ENCODE measurements at places on chromosomes 12 and 14. TPM values are rescaled to one million over a fixed set of nuclear protein-coding genes. Genes with fewer than 3 reads are reported as not detected.
A peak's percentile ranks its signal among the peaks of the same experiment; 100 is the strongest.

GRCh38 chr12:16454481-16454880, 107.0 kb downstream of the MGST1 start:
- H3K4me3 ChIP-seq, result no peak overlapping the region
- H3K36me3 ChIP-seq, result no peaks in the 10 kb centered on the region
- H3K27ac ChIP-seq, result no peak overlapping the region
- no peaks in the 10 kb centered on the region for H3K4me1 ChIP-seq

DNA sequence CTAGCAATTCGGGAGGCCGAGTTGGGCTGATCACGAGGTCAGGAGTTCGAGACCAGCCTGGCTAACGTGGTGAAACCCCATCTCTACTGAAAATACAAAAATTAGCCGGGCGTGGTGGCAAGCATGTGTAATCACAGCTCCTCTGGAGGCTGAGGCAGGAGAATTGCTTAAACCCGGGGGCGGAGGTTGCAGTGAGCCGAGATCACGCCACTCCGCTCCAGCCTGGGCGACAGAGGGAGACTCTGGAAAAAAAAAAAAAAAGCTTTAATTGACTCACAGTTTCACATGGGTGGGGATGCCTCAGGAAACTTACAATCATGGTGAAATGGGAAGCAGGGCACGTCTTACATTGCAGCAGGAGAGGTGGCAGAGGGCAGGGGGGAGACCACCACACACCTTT, 30.6 kb upstream of the SLC2A3 start:
- H3K4me1 ChIP-seq, result no peaks in the 10 kb centered on the region
- H3K4me3 ChIP-seq, result no peak overlapping the region
- DNase-seq, result no peak
- H3K27ac ChIP-seq, result no peak overlapping the region

DNA sequence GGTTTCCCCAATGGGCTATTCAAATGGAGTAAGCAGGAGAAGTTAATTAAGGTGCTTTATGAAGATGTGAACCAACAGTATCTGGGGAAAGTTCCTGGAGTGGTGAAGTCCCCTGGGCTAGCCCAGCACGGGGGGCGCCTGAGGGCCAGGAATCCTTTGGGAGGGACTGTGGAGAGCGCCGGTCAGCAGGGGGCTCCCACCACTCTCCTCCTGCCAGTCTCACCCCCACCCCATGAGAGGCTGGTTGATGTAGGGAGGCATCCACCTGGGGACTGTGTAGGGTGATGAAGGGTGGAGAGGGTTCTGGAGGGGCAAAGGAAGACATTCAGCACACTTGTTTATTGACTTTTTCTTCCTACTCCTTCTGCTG, 4.4 kb downstream of the CEBPE start:
- H3K27me3 ChIP-seq, result peaks cover 4% of the 10 kb centered on the region
- no peak for DNase-seq

DNA sequence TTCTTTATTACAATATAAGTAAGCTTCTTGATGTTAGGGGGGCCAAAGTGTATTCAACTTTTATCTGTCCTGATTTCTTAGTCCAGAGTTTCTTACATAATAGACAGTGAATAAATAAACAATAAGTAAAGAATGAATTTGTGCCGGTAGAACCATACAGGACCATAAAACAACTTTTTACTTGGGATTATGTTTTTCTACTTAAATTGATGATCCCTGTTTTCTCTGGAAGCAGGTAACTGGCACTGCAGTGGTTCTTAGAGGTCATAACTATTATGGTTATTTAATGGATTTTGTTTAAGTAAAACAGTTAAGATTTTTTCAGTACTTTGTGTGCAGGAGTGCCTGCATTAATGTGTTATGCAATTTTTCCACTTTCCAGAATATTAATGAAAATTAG, 10.5 kb downstream of the CAND1 start:
- H3K27me3 ChIP-seq, result no peaks in the 10 kb centered on the region
- peaks cover 19% of the 10 kb centered on the region for H3K36me3 ChIP-seq
- H3K27ac ChIP-seq, result no peak overlapping the region
- DNase-seq, result no peak

DNA sequence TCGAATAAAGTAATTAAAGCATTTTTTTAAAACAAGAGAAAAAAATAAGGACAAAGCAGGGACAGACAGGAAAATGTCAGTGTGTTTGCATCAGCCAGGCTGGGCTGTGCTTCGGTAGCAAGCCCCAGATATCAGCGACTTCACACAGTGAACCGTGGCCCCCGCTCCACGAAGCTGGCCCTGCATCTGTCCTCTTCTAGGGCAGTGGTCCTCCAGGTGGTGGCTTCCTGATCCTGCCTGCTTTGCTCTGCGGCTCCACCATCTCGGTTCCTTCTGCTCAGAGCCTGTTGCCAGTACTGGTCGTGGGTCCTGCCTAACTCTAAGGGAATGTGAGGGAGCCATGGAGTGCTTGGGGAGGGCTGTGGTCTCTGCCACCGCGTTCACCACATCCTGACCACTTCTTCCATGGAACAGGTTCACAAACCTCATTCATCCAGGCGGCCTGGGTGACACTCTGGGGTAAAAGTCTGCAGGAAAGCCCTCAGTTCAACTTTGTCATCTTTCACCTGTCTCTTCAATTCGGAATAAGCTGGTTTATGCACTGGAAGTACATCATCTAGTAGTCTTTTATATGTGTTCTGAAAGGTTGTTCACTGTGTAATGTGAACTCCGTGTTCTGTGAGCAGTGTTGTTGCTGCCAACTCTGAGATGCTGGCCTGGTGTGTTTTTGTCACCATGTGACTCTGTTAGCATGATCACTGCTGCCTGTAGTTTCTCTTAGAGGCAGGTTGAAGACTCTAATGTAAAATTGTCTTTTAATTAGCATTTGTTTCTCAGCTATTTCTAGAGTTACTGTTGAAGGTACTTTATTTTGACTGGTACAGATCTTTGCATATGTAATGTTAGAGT, 47.9 kb downstream of the ANKRD9 start:
- no peaks in the 10 kb centered on the region for H3K36me3 ChIP-seq
- no peaks in the 10 kb centered on the region for H3K27me3 ChIP-seq
- H3K4me1 ChIP-seq, result peaks cover 3% of the 10 kb centered on the region
- no peak overlapping the region for H3K4me3 ChIP-seq

- H3K36me3 ChIP-seq, result no peaks in the 10 kb centered on the region
- H3K4me3 ChIP-seq, result no peak overlapping the region
Measured at GRCh38 chr14:52948039-52948438, 2.8 kb downstream of the FERMT2 start.

DNA sequence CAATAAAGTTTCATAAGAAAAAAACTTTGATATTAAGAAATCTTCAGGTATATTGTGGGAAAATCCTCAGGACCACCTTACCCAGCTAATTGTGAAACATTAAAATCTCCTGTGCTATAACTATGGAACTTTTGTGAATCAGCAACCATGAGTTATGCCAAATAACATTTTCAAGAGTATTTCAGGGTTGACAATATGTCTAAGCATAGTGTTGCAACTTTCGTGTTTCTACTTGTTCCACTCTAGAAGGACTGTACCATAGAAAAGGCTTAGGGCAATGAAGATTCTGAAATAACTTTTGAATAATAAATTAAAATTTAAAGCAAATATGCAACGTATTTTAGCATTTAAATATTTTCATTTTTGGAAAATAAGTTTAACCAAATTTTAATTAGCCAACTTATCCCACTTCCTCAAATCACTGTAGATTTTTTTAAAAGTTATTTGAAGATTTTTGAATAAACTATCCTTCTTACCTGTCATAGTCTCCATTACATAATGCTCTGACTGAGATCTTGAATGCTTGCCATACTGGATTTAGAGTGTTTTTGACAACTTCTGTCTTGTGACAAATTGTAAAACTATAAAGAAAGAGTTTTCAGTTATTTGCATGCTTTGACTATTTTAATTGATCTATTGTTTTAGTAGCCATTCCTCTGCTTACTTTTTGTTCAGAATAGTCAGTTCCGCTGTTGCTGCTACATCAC, 143.6 kb downstream of the CPNE8 start:
- no peak for DNase-seq
- H3K4me1 ChIP-seq, result no peaks in the 10 kb centered on the region
- H3K27ac ChIP-seq, result no peak overlapping the region

- no peak for DNase-seq
- no peaks in the 10 kb centered on the region for H3K36me3 ChIP-seq
Measured at GRCh38 chr14:63282997-63283883, 35.5 kb downstream of the GPHB5 start.

GRCh38 chr12:125166041-125166440, 100.8 kb downstream of the AACS start:
- no peaks in the 10 kb centered on the region for H3K4me1 ChIP-seq
- H3K27me3 ChIP-seq, result no peaks in the 10 kb centered on the region
- DNase-seq, result no peak
- H3K4me3 ChIP-seq, result no peak overlapping the region
- H3K36me3 ChIP-seq, result no peaks in the 10 kb centered on the region

DNA sequence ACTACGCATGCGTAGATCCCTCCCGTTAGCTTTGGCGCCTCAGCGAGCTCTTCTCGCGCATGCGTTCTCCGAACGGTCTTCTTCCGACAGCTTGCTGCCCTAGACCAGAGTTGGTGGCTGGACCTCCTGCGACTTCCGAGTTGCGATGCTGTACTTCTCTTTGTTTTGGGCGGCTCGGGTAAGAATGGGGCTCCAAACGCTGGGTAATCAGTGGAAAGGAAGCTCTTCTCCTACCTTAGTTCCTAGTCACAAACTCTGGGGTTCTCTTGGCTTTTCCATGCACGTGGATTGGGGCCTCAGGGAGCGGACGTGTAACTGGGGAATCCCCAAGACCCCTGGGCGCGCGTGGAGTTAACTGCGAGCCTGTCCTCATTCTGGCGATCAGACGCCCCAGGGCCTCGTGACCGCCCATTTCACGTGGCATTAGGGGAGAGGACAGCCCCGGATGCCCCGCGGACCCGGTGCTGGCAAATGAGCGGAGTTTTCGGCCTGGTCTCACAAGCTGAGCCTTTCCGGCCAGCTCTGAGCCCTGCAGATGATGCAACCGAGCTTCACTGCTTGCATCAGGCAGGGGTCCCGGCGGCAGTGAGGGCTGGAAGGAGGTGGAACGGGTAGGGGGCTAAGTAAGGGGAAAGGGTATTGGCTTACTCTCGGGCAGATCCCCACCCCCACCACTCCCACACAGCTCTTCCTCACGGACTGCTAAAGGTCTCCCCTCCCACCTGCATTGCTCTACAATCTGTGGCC, at the start of gene SHMT2:
Gene SHMT2 (plus strand): TSS at position 78 of the 747 bp plus-strand sequence. CDS start 68 bp downstream, at position 146.
- H3K36me3 ChIP-seq, result peaks cover 9% of the 10 kb centered on the region
- no peaks in the 10 kb centered on the region for H3K4me1 ChIP-seq
- peak; percentile 96 for DNase-seq
- H3K27me3 ChIP-seq, result peaks cover 4% of the 10 kb centered on the region

DNA sequence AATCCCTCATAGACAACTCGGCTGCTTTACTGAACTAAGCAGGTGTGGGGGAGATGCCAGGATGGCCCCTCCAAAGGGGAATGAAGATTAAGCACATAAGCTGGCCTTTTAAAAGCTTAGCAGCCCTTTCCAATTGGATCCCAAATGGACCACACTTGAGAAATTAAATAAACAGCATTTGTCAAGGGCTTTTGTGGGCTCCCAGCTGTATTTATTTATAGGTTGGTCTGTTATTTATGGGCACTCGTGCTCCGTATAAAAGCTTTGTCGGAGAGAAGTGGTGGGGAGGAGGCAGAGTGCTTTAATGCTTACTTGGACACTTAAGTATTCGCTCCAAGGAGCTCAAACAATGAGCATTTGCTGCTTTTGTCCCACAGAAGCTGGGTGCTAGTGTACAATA, 580.2 kb downstream of the MED13L start:
- no peaks in the 10 kb centered on the region for H3K36me3 ChIP-seq
- no peak for DNase-seq
- no peak overlapping the region for H3K27ac ChIP-seq

- no peaks in the 10 kb centered on the region for H3K36me3 ChIP-seq
- no peaks in the 10 kb centered on the region for H3K4me1 ChIP-seq
- no peak overlapping the region for H3K4me3 ChIP-seq
- H3K27ac ChIP-seq, result no peak overlapping the region
- H3K27me3 ChIP-seq, result no peaks in the 10 kb centered on the region
Measured at GRCh38 chr12:6437586-6437985, 7.2 kb upstream of the CD27 start.

DNA sequence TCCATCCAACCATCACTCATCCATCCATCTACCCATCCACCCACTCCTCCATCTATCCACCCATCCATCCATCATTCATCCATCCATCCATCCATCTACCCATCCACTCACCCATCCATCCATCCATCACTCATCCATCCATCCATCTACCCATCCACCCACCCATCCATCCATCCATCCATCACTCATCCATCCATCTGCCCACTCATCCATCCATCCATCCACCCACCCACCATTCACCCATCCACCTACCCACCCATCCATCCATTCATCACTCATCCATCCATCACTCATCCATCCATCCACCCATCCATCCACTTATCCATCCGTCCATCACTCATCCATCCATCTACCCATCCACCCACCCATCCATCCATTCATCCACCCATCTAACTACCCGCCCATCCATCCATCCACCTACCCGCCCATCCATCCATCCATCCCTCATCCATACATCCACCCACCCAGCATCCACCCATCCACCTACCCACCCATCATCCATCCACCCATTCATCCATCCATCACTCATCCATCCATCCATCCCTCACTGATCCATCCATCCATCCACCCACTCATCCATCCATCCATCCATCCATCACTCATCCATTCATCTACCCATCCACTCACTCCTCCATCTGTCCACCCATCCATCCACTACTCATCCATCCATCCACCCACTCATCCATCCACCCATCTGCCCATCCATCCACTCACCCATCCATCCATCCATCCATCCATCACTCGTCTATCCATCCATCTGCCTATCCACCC, 24.1 kb downstream of the TRPV4 start:
- H3K27ac ChIP-seq, result no peak overlapping the region
- no peak overlapping the region for H3K4me3 ChIP-seq
- DNase-seq, result no peak
- no peaks in the 10 kb centered on the region for H3K27me3 ChIP-seq
- no peaks in the 10 kb centered on the region for H3K4me1 ChIP-seq

DNA sequence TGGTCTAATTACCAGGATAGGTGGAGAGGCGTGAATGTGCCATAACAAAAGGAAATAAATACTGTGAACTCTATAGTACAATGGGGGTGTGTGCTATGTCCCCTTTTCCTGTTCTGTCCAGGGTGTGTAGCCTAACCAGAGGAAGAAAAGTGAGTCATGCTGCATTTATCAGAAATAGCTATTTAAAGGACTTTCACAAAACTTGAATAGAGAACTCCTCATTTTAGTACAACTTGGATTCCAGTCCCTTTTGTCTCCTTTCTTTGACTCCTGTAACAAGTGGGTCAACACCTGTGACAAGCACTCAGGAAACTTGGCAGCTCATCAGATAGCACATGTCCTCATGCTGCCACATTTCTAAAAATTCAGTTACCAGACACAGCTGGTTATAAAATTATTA, 123.4 kb downstream of the CCDC91 start:
- H3K4me1 ChIP-seq, result no peaks in the 10 kb centered on the region
- no peak overlapping the region for H3K27ac ChIP-seq
- no peak for DNase-seq
- no peaks in the 10 kb centered on the region for H3K36me3 ChIP-seq
- H3K4me3 ChIP-seq, result no peak overlapping the region

- H3K4me1 ChIP-seq, result no peaks in the 10 kb centered on the region
- no peak overlapping the region for H3K4me3 ChIP-seq
- H3K36me3 ChIP-seq, result no peaks in the 10 kb centered on the region
- peak; percentile 38 for DNase-seq
Measured at GRCh38 chr14:78848234-78848820, 678.2 kb downstream of the NRXN3 start.

KRT75 gene
- not detected for polyA plus RNA-seq

CCDC175 gene
- polyA plus RNA-seq, result 2.8 TPM

IRAK3 gene
- polyA plus RNA-seq, result 0.81 TPM

SOAT2 gene
- 141 TPM for polyA plus RNA-seq

IFI27L2 gene
- polyA plus RNA-seq, result 83.8 TPM

ADAMTS20 gene
- polyA plus RNA-seq, result not detected

Data from small intestine (tissue), 16 donors.